Caki2 (cell line): ENCODE measurements at places on chromosomes 6 and 20. TPM values are rescaled to one million over a fixed set of nuclear protein-coding genes. Genes with fewer than 3 reads are reported as not detected.

SIRPB2 gene
- not detected in 2 replicates for total RNA-seq

CST4 gene
- total RNA-seq = 16.1 and 28.3 TPM in 2 replicates

TBX18 gene
- not detected in 2 replicates for total RNA-seq

CGA gene
- not detected in 2 replicates for total RNA-seq

KCNS1 gene
- total RNA-seq = not detected in 2 replicates

CYP24A1 gene
- 154 and 180 TPM in 2 replicates for total RNA-seq

DNMT3B gene
- 52.7 and 54.1 TPM in 2 replicates for total RNA-seq

PMEPA1 gene
- total RNA-seq = 68.1 and 97.6 TPM in 2 replicates

FAM162B gene
- not detected in 2 replicates for total RNA-seq

ZGPAT gene
- 44.3 and 49.9 TPM in 2 replicates for total RNA-seq

SLC17A9 gene
- 4.5 and 5.5 TPM in 2 replicates for total RNA-seq
